Adipose tissue (tissue), 3 donors: ENCODE measurements at places on chromosomes 5 and 9. TPM values are rescaled to one million over a fixed set of nuclear protein-coding genes. Genes with fewer than 3 reads are reported as not detected.

The GHR gene
- polyA plus RNA-seq = 49.6 TPM

The PRSS3 gene
- polyA plus RNA-seq = 171 TPM

The CDH10 gene
- polyA plus RNA-seq = not detected

The MARCHF11 gene
- 0.32 TPM for polyA plus RNA-seq

The TMC1 gene
- not detected for polyA plus RNA-seq

The TBC1D9B gene
- 49.1 TPM for polyA plus RNA-seq

The RASEF gene
- 1.3 TPM for polyA plus RNA-seq

The TESK1 gene
- 22.6 TPM for polyA plus RNA-seq

The PCDHA13 gene
- polyA plus RNA-seq = 0.25 TPM

The SPINK13 gene
- polyA plus RNA-seq = not detected
